B cell (primary cell): ENCODE measurements at places on chromosomes 5 and 9. TPM values are rescaled to one million over a fixed set of nuclear protein-coding genes. Genes with fewer than 3 reads are reported as not detected.

Gene LEAP2
- 5.4 and 5.9 TPM in 2 replicates for total RNA-seq

DNA sequence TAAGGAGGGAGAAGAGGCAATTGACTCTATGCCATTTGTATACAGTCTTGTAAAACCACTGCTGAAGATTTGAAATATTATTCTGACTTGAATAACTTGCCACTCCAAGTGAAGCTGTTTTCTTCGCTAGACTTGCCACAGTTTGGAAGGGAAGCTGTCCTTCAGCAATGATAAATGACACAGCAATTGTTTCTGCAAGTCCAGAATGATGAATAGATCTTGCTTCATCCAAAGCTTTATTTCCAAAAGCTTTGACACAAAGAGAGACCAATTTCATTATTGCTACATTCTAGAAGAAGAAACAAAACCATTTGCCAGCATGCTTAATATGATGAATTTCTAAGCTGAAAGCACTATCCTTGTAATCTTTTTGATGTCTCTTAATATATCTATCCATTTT is 73.7 kb downstream of the ZNF366 start:
- DNase-seq: no peak
- no peak overlapping the region for H3K27ac ChIP-seq
- H3K27me3 ChIP-seq: peaks cover 5% of the 10 kb centered on the region
- H3K4me1 ChIP-seq: no peaks in the 10 kb centered on the region
- H3K36me3 ChIP-seq: no peaks in the 10 kb centered on the region

Gene FBN2
- total RNA-seq: not detected in 2 replicates

GRCh38 chr5:39137391-39137790 is 63.2 kb upstream of the RICTOR start:
- H3K27ac ChIP-seq: no peak overlapping the region
- no peaks in the 10 kb centered on the region for H3K27me3 ChIP-seq
- H3K36me3 ChIP-seq: no peaks in the 10 kb centered on the region
- no peak for DNase-seq

DNA sequence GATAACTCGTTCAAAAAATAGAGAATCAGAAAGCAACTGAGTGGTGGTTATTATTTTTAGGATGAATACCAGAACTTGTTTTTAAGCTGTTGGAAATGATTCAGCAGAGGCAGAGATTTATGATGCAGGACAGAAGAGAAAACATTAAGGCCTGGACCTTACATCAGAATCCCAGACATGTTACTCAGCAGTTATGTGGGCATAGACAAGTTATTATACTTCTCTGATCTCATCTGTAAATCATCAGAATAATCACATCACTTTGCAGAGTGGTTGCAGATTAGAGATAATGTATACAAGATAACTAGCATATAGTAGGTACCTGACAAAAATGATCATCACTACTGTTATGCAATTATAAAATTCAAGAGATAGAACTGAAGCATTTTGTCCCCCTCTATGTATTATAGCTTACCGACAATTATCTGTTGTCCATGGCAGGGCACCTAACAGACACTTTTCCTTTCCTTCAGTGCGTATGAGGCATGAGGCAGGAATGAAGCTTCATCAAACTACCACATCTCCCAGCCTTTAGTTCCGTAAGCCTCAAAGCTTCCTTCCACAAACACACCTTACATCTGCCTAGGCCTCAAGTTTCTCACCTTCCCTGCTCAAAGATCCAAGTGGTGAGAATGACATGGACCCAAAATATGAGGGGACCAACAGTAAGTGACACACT is 165.9 kb downstream of the DENND1A start:
- H3K4me1 ChIP-seq: no peaks in the 10 kb centered on the region
- no peak overlapping the region for H3K27ac ChIP-seq
- DNase-seq: no peak
- no peaks in the 10 kb centered on the region for H3K27me3 ChIP-seq
- no peak overlapping the region for H3K4me3 ChIP-seq

Gene PCDHGB2
- total RNA-seq: 3.3 and 3.9 TPM in 2 replicates

DNA sequence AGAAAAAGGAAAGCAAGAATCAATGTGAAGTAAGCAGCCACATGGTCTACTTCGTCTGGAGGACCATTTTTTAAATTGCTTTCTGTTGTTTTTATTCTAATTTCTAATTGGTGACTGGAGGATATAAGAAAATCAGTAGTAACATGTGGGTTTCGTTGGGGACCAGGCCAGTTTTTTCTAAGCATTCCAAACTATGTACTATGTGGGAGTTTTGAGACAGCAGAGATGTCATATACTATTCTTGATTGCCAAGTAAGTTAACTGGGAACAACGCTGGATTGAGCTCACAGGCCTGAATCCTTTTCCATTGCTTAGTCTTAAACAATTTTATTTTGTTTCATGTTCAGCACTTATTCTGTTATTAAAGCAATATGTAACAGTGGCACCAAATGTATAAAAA is 225.7 kb downstream of the TMEM167A start:
- no peak overlapping the region for H3K27ac ChIP-seq
- H3K4me1 ChIP-seq: no peaks in the 10 kb centered on the region
- no peaks in the 10 kb centered on the region for H3K27me3 ChIP-seq
- no peak for DNase-seq
- H3K36me3 ChIP-seq: no peaks in the 10 kb centered on the region

DNA sequence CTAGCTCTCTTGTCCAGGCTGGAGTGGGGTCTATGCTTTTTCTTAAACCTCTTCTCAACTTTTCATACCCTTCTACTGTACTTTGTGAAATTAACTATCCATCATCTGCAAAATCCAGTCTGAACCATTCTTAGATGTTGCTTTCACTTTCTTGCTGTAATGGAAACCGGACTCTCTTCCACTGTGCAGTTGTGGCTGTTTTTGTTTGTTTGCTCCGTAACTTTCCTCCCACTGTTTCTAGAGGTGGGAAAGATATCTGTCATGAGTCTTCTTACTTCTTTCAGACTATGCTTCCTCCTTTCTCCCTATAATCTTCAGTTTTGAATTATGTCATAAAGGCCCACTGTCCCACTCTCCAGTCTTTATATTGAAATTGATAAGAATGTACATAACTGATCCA is 6.5 kb downstream of the TNPO1 start:
- no peaks in the 10 kb centered on the region for H3K27me3 ChIP-seq
- H3K4me1 ChIP-seq: peaks cover 9% of the 10 kb centered on the region
- H3K27ac ChIP-seq: no peak overlapping the region
- no peak for DNase-seq

- no peak for DNase-seq
- peaks cover 4% of the 10 kb centered on the region for H3K27me3 ChIP-seq
- no peaks in the 10 kb centered on the region for H3K4me1 ChIP-seq
These were observed 135.7 kb upstream of the PHYKPL start for GRCh38 chr5:178368274-178368673.

Gene SHB
- 1.5 and 1.9 TPM in 2 replicates for total RNA-seq

Gene CDH6
- total RNA-seq: not detected in 2 replicates
